Kidney (tissue), 22 donors: ENCODE measurements at places on chromosomes 12 and 14.
A peak's percentile ranks its signal among the peaks of the same experiment; 100 is the strongest.

DNA sequence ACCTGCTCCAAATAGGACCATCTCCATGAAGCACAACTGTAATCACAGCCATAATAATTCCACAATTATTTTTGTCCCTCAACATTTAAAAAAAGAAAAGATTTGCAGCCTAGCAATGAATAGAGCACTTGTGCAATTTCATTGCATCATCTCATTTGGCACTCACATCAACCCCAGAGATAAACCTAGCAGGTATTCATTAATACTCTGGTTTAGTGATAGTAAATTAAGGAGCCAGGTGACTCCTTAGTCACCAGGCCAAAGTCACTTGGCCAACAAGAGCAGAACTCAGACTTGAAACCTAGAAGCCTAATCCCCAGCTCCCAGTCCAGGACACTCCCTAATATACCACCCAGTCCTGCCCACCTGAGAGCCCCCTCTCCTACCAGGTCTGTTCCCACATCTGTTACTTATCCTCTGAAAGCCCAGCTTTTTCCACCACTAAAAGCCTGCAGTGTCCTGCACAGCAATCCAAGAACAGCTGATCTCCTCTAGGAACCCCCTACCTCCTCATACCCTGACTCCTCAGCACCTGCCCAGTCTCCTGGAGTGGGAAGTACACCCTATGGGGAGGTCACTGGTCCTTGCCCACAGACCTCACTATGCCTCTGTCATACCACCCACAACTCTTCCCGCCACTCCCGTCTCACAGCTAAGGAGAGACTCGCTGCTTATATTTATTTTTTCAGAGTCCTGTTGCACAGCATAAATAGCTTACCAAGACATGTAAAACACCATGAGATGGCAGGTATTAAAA, 22.1 kb downstream of the OR10P1 start:
- no peak for DNase-seq

DNA sequence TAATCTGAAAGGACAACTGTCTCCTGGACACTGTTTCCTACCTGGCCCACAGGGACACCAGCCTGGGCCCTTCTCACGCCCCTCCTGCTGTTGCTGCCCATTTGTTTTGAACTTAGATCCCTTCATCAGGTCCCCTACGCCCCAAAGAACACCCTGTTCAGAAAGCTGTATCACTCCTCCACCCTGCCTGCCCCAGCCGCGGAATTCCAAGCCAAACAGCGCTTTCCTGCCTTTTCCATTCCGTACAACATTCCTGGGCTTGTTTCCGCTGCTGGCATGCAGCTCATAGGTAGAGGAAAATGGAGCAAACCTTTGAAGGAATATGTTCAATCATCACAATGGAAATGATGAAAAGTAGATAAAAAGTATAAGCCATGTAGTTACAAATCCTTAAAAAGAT, 12.8 kb upstream of the GSG1 start:
- no peak for DNase-seq

GRCh38 chr12:108553799-108554198, 7.2 kb downstream of the SART3 start:
- DNase-seq = no peak

DNA sequence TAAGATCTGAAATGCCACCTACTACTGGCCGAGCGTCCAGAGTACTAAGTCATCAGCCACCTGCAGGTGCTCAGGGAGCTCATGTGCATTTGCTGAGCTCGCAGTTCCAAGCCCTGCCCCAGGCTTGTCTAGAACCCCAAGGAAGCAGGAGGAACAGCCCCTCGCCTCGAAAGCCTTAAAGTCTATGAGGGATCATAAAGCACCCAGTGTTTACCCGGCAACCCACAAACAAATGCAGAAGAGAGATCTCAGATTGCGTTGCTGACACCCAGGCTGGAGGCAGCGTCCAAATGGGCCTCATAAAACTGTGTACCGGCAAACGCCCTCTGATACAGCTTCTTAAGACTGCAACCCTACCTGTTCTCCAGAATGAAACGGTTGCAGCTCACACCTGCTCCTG, 6.8 kb downstream of the KDM2B start:
- DNase-seq = peak; percentile 20

- no peak for DNase-seq
Measured at GRCh38 chr14:28762303-28762954, 4.2 kb upstream of the FOXG1 start.
